ENCODE measurements at places on chromosomes 12 and 14.

GRCh38 chr14:87082917-87083316 lies 910.1 kb downstream of the GALC start:
- no peak for DNase-seq

GRCh38 chr14:36229262-36229661 lies 52.7 kb upstream of the PTCSC3 start:
- DNase-seq = no peak

- no peak for DNase-seq
Measured at GRCh38 chr14:89680156-89680555, 263.1 kb upstream of the FOXN3 start.

GRCh38 chr14:63478010-63478409 lies 65.2 kb downstream of the PPP2R5E start:
- DNase-seq = no peak

DNA sequence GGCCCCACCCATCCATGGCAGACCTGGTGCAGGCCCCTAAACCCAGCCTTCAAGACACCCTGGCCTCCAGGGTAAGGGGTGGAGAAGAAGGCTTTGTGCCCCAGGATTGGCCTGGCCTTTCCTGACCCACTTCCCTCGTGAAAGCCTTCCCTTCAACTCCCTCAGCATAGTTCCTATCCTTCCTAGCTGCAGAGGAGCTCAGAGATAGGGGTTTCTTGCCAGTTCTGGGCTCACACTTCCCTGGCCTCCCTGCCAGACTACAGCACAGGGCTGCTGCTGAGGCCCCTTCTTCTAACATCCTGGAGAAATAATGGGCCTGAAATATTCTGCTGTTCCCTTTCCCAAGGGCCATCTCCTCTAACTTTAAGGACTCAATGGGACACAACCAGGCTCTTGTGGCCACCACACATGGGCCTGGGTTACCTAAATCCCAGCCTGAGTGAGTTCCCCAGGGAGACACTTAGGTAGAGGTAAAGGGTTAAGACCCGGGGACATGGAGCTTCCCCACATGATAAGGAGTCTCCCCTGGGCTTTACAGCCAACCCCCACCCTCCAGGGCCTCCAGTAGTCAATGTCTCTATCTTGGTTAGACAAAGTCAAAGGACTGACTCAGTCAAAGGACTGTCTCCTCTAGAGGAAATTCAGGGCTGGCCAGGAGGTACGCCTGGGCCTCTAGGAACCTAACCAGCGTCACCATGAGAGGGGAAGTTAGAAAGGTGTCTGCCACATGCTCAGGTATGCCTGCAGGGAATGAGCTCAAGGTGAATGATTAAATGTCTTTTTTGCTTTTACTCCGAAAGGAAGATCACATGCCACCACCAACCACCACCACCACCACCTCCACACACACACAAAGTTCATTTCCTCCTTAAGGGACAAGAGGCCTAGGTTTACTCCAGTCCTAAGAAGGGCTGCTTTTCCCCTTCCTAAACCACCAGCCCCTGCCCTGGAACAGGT lies 7.1 kb downstream of the ZFP36L1 start:
- DNase-seq = no peak

DNA sequence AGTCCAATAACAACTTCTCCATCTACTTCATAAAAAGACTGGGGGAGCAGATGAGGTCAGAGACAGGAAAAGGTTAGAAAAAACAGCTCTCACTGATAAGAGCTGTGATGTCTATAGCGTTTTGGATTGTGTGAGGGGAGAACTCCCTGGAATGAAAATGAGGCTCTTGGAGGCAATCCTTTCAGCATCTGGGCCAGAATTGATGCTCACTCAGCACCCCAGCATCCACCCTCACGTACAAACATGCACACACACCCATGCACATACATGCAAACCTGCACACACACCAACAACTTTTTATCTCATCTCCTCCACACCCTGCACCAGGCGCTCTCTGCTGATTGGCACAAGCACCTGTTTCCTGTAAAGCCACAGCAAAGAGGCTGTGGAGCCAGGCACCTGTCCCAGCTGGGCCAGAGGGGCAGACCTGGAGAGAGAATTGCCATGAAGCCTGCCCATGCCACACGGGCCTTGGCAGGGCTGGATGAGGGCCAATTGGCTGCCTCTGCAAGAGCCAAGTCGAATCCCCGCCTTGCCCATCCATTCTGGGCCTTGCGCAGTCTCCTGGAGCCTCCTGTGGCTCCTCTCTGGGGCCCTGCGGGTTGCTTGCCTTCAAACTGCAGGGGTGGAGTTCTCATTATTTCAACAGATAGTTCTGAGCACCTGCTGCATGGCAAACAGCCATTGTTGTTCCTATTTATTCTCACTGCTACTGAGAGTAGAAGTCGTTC lies 53.1 kb downstream of the SYNE3 start:
- DNase-seq = peak; percentile 98

GRCh38 chr12:79691511-79692248 lies 916 bp upstream of the PAWR start:
- peak; percentile 25 for DNase-seq

DNA sequence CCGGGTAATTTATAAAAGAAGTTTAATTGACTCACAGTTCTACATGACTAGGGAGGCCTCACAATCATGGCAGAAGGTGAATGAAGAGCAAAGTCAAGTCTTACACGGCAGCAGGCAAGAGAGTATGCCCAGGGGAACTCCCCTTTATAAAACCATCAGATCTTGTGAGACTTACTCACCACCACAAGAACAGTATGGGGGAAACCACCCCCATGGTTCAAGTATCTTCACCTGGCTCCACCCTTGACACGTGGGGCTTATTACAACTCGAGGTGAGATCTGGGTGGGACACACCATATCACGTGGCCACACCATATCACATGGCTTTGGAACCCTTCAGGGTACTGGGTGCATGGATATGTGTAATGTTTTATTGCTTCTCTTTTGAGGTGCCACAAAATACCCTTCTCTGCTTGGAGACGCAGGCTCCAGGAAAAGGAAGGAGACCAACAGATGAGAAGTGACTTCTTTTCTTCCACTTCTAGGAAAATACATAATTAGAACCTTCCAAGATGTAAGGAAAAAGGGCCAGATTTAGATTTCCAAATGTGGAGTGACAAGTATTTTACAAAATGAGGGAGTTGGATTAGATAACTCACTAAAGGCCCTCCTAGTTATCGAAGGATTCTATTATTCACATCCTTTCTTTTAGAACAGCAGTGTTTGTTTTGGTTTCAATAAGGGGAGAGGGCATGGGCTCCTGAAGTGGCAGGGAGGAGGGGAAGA lies 33.1 kb upstream of the ETFBKMT start:
- no peak for DNase-seq

DNA sequence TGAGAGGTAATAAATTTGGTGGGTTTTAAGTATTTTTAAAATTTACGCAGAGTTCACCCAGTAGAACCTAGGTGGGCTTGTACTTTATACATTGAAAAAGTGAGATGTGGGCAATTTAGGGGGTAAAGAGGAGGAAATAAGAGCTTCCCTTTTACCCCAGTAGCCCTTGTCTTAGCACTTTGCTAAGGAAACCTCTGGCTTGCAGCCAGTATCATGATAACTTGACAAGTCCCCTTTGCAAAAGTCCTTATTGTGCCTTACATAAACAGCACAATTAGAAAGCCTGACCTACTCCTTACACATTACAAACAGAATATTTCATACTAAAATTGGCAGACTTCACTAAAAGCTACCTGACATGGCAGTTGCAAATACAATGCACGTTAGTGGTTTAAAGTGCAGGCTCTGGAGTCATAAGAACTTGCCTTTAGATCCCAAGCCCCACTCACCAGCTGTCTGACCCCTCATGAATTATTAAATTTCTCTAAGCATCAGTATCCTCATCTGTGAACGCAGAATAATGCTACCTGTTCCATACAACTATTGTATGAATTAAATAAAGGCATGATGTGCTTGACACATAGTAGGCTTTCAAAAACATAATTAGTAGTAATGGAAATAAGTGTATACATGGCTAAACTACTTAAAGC lies 53.2 kb upstream of the NELL2 start:
- no peak for DNase-seq

DNA sequence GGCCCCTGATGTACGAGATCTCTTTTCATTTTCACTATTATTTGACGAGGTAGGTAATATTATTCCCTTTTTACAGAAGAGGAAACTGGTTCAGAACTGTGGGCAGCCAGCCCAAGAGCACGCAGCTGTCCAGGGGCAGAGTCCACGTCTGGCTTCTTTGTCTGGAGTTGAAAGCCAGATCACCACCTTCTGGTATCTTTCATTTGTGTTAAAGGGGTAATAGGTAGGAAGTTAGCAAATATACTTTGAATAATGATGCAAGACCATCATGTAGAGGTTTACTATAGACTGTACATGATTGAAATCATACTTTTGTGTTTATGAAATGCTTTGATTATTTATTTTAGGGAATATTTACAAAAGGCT lies 144.1 kb upstream of the AMIGO2 start:
- no peak for DNase-seq

- no peak for DNase-seq
Measured at GRCh38 chr14:101353422-101353821, 207.9 kb upstream of the DIO3 start.

GRCh38 chr14:34018564-34019244 lies 67.8 kb upstream of the EGLN3 start:
- no peak for DNase-seq

DNA sequence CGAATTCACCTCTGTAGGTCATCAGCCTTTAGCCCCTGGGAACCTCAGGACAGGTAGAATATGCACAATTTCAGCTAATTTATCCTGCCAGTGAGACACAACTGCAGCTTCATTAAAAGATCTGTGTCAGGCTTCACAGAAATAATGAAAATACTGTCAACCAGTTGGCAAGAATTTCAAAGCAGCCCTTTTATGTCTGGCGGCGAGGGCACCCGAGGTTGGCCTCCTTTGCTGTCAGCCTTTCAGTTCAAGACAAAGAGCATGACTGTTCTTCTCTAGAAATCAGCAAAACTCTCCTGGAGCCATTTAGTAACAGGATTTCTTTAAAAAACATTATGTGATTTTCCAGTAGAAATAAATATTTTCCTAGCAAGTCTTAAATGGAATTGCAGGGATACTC lies 75.9 kb downstream of the BBS10 start:
- no peak for DNase-seq

- no peak for DNase-seq
Measured at GRCh38 chr14:61518403-61518802, 176.9 kb upstream of the HIF1A start.

DNA sequence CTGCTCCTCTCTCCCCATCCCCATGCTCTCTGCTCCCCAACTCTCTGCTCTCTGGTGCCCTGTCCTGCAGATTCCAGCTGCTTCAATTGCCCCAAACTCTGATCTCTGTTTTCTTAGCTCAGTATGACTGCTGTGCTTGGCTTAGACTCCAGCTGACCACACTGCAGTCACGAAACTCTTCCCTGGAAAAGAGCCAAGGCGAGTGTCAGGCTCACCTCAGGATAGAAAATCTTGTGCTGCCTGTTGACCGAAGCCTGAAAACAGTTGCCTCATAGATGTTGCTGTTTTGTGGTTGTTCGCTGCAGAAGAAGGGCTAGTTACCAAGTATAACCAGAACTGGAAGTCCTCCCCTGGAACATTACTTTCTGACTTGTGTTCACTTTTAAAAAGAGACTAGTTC lies 6.7 kb upstream of the STON2 start:
- no peak for DNase-seq

DNA sequence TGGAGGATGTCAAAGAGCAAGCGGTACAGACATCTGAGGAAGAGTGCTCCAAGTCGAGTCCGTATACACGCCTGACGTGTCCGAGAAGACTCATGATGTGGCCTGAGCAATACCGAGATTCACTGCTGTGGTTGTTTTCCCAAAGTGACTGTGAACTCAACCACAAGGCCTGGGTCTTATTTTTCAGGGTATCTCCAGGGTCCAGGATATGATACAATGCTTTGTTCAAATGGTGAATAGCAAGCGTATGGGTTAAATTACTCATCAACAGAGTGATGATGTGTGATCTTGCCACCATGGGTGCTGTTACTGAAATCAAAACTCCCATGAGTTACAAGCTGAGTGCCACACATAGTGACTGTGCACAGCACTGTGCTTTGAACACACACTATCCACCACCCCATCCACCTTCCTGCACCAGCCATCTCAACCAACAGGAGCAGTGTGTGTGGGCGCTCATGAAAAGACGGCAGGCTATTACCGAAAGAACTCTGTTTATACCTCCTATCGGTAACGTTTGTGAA lies 109.6 kb downstream of the BCAT1 start:
- DNase-seq = no peak

- DNase-seq = no peak
Measured at GRCh38 chr12:106801830-106802533, 27.5 kb downstream of the RIC8B start.

DNA sequence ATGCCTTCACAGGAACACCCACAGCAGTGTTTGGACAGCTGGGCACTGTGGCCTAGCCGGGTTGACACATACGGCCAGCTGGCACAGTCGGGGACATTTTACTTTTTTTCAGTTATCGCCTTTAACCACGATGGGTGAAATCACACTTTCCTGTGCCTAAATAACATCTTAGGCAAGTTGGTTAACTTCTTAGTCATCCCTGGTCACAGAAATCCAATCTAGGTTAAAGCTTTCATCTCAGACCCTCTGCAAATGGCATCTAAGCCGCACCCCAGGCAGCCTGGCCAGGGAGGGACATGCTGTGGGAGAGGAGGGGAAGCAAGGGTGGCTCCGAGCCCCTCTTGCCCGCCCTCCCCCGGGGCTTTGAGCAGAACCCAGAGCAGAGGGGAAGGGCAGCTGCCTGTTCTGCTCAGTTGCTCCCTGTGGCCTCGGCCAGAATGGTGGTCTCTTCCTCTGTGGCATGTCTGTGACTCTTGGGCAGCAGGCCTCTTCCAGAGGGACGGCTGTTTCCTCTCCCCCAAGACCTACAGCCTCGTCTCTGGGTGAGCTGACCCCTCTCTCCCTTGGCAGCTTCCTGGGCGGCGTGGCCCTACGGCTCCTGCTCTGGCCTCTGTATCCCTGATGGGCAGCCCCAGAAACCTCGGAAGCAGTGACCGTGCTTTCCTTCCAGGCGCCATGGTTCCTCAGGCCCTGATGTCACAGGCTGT lies 85.4 kb upstream of the DYNC1H1 start:
- DNase-seq = no peak

- peak; percentile 27 for DNase-seq
Measured at GRCh38 chr14:24605435-24606190, 3.9 kb downstream of the GZMH start.
